ENCODE measurements at places on chromosomes 5 and 9.
A peak's percentile ranks its signal among the peaks of the same experiment; 100 is the strongest.

GRCh38 chr9:23258569-23258968 is 567.5 kb downstream of the ELAVL2 start:
- no peak for DNase-seq

- no peak for DNase-seq
These were observed 20.1 kb downstream of the STK10 start for GRCh38 chr5:172167895-172168294.

DNA sequence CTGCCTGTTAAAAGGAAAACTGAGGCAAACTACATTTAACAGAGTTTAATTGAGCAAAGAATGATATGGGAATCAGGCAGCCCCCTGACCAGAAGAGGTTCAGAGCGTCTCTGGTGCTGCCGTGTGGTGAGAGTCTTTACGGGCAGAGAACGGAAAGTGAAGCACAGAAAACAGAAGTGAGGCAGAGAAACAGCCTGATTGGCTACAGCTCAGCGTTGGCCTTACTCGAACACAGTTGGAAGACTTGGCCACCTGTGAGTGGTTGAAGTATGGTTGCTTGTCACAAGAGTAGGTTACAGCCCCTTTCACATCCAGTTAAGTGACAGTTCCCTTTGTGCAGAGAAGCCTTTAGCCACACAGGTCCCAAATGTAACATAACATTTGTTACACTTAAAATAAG is 16.9 kb upstream of the FBP1 start:
- no peak for DNase-seq

- no peak for DNase-seq
These were observed 86.0 kb downstream of the BRINP1 start for GRCh38 chr9:119283078-119283794.

DNA sequence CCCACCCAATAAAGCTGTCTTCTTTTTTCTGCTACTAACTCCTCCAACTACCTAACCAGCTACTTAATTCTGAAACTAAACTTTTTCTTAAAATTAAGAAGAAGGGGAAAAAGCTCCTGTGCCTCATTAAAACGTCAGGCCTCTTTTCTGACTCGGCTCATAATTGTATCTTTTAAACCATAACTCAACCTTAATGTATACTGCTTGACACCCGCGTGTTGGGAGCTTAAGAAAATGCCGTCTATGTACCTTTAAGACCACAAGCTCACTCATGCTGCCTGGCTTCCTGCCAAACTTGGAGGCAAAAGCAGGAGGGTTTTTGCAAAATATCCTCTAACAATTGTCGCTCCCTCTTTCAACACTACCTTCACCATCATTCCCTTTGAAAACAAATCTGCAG is 5.0 kb downstream of the EBF1 start:
- DNase-seq = peak; percentile 21

Measured in SHP77 (cell line).